Urinary bladder (tissue), 4 donors: ENCODE measurements at places on chromosomes 7 and 10. TPM values are rescaled to one million over a fixed set of nuclear protein-coding genes. Genes with fewer than 3 reads are reported as not detected.

The EPC1 gene
- total RNA-seq, result 116 TPM

The RNF32 gene
- 1.0 TPM for total RNA-seq

The GATA3 gene
- 10.6 TPM for total RNA-seq

The SLC18A3 gene
- 0.11 TPM for total RNA-seq

The PRXL2A gene
- 52.9 TPM for total RNA-seq

The PRLHR gene
- total RNA-seq, result 0.48 TPM

The TSPAN13 gene
- 26.2 TPM for total RNA-seq

The ABCB4 gene
- total RNA-seq, result 1.2 TPM

The WEE2 gene
- 0.42 TPM for total RNA-seq

The ZP3 gene
- total RNA-seq, result 0.42 TPM

The LIPM gene
- total RNA-seq, result not detected

The TACC2 gene
- 21.2 TPM for total RNA-seq

The TBXAS1 gene
- 8.6 TPM for total RNA-seq

The NACAD gene
- 1.9 TPM for total RNA-seq

The GARIN1A gene
- 0.79 TPM for total RNA-seq

The CAV2 gene
- 139 TPM for total RNA-seq

The TMEM176B gene
- 59.4 TPM for total RNA-seq

The WNT8B gene
- 0.11 TPM for total RNA-seq

The ENO4 gene
- total RNA-seq, result 0.74 TPM

The ZNF804B gene
- total RNA-seq, result 1.2 TPM

The TRPV5 gene
- total RNA-seq, result 0.26 TPM
